ENCODE measurements at places on chromosomes 3 and 15.

DNA sequence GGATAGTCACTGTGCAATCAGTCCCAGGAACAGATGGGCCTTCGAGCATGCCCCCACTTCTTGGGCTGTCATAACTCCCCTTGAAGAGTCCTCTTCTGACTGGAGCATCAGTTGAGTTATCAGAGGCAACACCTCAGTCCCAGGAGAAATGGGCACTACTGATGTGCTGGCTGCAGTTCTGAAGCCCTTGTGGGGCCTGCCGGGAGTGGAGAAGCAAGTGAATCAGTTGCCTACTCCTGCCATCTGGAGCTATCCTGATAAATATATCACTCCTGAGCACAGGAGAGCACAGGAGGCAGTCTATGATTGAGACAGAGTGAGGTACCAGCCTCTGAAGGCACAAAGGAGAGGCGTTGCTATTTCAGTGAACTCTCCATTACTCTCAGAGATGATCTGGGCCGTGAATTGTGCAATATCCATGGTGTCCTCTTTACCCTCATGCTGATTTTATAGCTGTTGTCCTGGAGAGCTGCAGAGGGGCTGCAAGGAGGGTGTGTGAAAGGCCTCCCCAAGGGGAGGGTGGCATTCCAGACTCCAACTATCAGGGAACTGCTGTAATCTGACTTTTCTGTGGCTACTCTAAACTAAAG is 344.2 kb upstream of the ROPN1 start:
- no peak for DNase-seq

DNA sequence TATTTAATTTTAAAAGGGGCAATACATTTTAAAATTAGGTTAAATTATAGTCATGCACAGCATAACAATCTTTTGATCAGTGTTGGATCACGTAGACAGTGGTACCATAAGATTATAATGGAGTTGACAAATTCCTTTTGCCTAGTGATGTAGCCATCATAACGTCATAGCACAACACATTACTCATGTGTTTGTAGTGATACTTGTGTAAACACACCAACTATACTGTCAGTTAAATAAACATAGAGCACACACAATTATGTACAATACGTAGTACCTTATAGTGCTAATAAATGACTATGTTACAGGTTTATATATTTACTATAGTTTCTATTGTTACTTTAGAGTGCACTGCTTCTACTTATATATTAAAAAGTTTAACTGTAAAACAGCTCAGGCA is 31.2 kb downstream of the FOXB1 start:
- no peak for DNase-seq

DNA sequence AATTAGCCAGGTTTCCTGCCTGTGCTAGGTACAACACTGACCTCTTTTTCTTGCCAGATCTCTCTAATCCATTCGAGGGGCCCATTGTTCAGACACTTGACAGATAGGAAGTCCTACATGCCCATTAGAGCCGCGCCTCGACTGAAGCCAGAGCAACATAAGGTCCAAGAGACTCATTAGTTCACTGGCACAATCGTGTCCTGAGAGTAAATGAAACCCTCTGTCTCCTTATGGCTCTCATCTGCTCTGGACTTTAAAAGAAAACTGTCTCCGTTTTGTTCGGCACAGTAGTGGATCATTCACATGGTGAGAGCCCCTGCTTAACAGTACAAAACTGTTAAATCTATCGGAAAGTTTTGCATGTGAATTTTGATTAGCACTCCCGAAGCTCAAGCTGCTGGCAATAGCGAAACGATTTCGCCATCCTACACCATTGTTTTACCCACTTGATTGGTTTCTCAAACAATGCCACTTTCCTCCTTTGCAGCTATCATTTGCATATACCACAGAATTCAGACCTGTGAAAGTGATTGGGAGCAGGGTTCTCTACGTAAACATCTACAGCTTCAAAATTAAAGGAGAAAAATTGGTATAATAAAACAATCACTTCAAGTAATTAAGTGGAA is 19.0 kb upstream of the C15orf61 start:
- no peak for DNase-seq

DNA sequence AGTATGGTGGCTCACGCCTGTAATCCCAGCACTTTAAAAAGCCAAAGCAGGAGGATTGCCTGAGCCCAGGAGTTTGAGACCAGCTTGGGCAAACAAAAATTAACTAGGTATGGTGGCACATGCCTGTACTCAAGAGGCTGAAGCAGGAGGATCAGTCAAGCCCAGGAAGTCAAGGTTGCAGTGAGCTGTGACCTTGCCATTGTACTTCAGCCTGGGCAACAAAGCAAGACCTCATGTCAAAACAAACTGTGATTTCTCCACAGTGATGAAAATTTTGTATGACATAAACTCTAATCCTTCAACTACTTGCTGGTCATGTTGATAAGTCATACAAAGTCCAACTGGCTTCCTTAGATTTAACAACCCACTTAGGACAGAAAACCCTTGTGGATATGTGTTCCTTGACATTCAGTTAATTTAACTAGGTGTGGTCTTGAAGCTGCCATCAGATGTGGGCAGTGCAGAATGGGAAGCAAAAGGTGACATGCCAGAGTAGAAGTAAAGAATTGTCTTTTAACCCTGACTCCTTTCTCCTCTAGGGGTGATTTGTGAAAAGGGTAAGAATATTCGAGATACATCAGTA is 263.3 kb downstream of the PTPRG start:
- no peak for DNase-seq

GRCh38 chr3:14118400-14119381 is 6.0 kb downstream of the CHCHD4 start:
- DNase-seq: no peak

GRCh38 chr15:73010154-73011152 is 41.8 kb upstream of the NEO1 start:
- no peak for DNase-seq
